NCI-H1092 (cell line): ENCODE measurements at places on chromosomes 7 and 10.

GRCh38 chr10:51918440-51918839 lies 219.0 kb upstream of the CSTF2T start:
- DNase-seq = no peak

DNA sequence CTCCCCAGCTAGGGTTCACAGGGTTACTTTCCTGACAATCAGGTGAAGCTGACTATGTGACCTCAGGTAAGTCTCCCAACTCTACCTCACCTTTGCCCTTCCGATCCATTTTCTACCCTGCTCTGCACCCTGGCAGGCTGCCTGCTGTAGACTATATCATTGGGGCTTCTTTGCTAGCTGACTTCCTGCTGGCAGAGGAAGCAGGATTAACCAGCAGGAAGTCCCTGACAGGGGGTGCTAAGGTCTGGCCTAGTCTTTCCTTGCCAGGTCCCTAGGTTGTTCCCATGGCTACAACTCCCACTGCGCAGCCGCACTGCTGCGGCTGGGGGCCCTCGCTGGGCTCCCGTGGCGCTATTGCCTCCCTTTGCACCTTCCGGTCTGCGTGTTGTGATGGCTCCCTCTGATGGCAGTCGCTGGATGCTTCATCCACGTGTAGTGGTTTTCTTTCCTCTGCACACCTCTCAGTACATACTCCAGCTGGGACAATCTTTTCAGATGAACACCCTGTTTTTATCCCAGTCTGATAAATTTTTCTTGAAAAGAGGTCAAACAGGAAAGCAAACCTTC lies 365.9 kb downstream of the REEP3 start:
- no peak for DNase-seq

GRCh38 chr7:43785420-43785819 lies 26.9 kb downstream of the BLVRA start:
- no peak for DNase-seq

- DNase-seq = no peak
Measured at GRCh38 chr10:71080381-71081228, 131.8 kb upstream of the UNC5B start.

DNA sequence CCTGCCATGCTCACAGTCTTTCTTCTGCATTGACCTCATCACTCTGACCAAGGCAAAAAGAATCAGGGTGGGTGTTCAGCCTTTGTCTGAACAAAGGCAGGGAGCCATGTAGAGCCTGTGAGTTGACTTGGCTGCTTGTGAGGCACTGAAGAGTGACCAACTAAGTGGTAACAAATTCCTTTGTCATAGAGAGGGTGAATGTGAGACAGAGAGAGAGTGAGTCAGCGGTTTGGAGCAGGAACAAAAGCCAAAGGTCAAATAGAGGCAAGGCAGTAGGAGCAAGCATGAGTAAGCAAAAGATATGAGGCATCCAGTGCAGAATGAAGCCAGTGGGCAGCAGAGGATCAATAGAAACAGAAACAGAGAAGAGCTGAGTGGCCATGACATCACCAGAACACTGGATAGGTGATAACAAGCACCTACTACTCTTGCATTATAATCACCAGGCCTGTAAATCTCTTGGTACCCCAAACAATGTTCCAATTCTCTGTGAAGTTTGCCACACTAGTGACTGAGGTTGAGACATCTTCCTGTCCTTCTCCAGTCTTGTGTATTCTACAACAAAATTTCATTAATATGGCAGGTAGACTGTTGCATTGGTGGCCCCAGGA lies 116.2 kb upstream of the LAMB4 start:
- DNase-seq = no peak

- peak; percentile 26 for DNase-seq
Measured at GRCh38 chr7:117993377-117994003, 120.2 kb upstream of the CTTNBP2 start.

DNA sequence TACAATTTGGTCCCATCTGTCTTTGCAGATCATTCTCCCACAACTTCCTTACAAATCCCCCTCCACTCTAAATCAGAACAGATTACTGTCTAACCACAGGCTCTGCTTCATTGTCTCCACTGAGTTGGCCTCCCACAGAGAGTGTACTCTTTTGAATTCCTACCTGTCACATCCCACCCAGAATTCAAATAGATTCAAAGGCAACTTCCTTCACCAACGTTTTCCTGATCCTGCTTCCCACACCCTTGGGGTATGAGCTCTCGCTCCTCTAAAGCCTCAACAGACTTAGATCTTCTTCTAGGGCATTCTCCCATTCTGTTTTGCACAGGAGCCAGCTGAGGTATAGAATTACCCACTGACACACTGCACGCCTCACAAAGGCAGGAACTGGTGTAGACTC lies 197.8 kb upstream of the CDCA7L start:
- no peak for DNase-seq

- no peak for DNase-seq
Measured at GRCh38 chr10:36198322-36198721, 556.2 kb upstream of the FZD8 start.

GRCh38 chr10:86084585-86084984 lies 282.0 kb downstream of the GRID1 start:
- DNase-seq = no peak

DNA sequence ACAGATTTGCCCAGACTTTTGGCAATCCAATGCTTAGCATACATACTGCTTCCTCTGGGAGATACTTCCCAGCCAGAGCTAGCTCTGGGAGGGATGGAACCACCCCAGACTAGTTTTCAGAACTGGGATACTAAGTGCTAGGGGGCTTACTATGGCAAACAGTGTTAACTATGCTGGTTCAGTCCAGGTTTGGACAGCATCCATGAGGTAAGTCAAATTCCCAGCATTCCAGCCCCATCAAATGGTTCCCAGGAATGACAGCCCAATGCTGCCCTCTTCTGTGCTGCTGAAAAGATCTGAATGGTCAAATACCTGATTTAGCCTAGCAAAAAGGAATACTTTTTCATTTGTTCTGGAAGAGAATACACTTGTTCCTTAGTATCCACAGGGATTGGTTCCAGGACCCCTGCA lies 141.7 kb upstream of the CCDC6 start:
- no peak for DNase-seq

DNA sequence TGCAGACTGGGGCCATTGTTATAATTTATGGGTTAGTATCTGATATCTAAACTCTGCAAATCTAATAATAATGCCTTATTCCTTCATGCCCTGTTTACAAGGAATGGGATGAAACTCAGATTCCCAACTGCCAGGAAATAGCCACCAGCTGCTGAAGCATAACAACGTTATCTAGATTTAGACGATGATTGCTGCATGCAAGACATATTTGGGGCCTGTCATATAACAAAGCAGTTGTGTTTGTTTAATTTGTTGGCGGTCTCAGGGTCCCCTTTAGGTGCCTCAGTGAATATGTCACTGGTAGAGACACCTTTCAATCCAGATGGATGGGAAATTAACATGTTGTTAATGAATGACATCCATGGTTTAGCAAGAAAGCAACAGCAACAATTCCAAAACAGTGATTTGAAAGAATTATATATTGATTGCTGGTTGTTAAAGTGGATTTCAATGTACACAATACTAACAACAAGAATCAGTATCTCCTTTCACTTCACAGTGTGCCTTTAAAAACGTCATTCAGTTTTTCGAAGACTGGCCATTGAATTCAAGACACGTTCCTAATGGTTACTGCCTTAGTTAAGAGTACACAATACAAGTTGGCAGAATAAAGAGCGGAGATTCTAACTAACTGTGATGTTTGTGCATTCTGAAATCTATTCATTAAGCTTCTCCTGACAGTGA lies 860.6 kb upstream of the CELF2 start:
- DNase-seq = no peak

DNA sequence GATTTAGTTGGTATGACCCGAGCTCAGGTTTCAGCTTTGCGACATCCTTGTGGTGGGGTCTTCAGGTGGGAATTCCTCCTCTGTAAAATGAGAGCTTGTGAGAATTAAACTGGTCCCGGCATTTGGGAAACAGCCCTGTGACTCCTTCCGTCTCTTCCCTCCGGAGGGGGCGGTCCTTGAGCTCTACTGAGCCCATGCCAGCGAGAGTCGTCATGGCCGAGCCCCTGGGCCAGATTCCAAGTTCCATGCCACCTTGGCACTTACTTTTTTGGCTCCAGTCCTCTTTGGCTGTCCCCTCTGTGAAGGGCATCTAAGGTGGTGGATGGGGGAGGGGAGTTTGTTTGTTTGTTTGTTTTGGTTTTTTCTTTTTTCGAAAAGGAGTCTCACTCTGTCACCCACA lies 47.6 kb downstream of the GTF2IRD1 start:
- DNase-seq = peak; percentile 10

DNA sequence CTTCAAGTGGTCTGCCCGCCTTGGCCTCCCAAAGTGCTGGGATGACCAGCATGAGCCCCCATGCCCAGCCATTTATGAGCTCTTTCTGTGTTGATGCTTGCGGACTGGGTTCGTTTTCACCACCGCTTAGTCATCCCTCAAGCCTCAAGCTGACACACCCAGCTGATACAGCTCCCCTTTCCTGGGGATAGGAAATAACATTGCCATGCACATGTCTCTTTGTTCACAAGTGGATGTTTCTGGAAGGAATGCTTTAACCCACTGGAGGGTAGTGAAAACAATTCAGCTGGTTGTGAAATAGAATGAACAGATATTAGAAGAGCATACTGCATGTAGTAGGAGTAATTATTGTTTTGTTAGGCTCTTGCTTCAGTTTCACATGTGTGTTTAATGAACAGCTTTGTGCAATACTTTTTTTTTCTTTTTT lies 8.5 kb upstream of the METTL27 start:
- DNase-seq = no peak

- no peak for DNase-seq
Measured at GRCh38 chr10:67783606-67784294, 54.2 kb downstream of the DNAJC12 start.

- DNase-seq = no peak
Measured at GRCh38 chr7:149733131-149733923, 40.1 kb downstream of the ZNF467 start.

DNA sequence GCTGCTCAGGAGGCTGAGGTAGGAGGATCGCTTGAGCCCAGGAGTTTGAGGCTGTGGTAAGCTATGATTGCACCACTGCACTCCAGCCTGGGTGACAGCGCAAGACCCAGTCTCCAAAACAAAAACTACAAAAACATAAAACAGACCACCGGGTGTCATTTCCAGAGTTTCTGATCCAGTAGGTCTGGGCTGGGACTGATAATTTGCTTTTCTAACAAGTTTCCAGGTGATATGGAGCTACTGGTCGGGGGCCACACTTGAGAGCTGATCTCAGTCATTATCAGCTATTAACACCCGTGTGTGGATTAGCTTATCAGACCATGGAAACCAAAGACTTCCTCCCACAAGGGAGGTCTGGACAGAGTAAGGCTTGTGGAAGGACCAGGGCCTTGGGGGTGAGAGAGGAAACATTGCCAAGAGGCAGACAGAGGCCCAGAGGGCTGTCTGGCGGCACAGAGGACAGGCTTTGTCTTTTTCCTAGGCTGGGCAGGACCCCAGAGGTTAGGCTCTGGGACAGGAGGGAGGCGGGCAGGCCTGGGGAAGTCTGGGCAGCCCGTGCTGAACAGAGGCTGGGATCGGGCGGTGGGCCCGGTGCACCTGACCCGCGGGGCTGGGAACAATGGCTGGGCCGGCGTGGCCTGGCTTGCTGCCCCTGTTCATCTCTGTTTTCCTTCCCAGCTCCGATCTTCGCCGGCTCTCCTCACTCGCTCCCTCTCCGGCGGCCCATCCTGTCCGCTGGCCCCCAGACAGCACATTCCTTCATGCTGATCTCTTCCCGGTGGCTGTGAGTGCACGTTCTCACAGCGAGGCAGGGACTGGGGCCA lies 25.2 kb downstream of the TMEM270 start:
- DNase-seq = no peak

DNA sequence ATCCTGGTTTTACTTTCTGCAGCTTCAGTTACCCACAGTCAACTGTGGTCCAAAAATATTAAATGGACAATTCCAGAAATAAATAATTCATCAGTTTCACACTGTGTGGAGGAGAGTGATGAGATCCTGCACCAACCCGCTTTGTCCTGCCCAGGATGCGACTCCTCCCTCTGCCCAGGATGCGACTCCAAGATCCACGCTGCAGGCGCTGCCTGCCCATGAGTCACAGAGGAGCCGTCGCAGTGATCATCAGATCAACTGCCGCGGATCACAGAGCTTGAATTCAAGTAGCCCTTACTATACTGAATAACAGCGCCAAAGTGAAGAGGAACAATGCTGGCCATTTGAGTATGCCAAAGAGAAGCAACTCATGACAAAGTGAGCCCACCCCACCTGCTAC lies 61.5 kb downstream of the GRB10 start:
- DNase-seq = no peak

DNA sequence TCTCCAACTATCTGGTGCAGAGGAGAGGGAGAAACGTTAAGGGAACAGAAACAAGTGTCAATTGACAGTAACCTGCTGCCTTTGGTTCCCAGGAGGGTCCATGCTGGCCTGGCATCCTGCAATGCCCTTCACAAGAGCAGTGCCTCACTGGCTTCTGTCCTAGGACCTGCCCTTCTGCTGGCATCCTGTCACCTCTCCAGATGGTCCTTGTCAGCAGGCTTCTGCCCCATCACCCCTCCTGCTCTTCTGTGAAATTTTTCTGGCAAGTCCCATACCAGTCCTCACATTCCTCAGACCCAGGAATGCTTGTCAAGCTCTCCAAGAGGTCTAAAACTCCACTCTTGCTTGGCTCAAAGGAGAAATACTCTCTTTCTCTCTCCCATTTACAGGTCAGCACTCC lies 34.2 kb downstream of the C10orf67 start:
- no peak for DNase-seq

DNA sequence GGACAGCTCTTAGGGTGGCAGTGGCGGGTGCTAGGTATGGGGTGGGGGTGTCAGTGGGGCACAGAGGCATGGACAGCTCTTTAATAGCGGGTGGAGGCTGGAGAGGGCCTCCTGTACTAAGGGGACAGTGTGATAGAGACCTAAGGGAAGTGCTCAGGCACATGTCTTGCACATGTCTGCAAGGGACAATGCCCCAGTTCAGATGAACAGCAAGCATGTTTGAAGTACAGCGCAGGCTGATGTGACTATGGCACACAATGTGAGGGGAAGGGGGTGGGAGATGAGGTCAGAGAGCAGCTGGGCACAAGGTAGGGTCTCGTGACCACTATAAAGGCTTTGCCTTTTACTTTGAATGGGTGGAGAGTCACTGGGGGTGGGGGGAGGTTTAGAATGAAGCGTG lies 3.5 kb downstream of the GIMAP8 start:
- no peak for DNase-seq

- peak; percentile 32 for DNase-seq
Measured at GRCh38 chr7:1693991-1694524, 24.0 kb downstream of the ELFN1 start.

DNA sequence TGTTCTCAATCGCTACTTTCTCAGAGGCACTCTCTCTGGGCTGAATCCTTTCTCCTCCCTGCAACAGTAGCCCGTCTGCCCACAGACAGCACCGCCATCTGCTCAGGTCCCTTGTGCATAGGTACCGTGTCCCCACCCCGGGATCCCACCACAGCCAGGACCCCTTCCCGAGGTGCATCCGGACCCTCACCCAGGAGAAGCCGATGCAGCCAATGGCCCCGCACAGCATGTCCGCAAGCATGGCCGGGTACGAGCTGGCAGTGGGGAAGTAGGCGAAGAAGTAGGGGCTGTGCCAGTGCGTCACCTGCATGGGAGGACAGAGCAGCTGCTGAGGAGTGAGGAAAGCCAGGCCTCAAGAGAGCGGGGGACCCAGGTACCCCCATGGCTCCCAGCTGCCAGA lies 25.5 kb downstream of the DDC start:
- no peak for DNase-seq
